NCI-H1048 (cell line): ENCODE measurements at places on chromosomes 13 and 19.

GRCh38 chr13:99548448-99548847 lies 47.2 kb downstream of the TM9SF2 start:
- no peak for DNase-seq

DNA sequence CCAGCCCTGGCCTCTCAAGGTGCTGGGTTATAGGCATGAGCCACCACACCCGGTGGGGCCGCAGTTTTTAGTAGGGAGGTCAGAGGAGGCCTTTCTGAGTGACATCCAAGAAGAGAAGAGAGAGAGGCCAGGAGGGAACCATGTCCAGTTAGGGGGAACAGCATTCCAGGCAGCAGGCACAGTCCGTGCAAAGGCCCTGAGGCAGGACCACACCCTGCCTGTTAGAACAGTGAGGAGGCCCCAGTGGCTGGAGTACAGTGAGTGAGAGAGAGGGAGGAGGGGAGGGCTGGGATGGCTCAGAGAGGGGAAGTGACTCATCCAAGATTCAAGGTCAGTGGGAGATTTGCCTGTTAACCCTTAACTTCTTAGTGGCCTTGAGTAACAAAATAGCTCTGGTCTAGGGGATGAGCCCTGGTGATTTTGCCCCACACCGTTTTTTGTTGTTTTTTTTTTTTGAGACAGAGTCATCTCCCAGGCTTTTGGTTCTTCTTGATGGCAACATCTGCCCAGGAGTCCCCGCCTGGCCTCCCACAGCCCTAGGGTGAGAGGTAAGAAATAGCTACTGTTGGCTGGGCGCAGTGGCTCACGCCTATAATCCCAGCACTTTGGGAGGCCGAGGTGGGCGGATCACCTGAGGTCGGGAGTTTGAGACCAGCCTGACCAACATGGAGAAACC lies 2.7 kb upstream of the PLIN3 start:
- DNase-seq, result no peak

DNA sequence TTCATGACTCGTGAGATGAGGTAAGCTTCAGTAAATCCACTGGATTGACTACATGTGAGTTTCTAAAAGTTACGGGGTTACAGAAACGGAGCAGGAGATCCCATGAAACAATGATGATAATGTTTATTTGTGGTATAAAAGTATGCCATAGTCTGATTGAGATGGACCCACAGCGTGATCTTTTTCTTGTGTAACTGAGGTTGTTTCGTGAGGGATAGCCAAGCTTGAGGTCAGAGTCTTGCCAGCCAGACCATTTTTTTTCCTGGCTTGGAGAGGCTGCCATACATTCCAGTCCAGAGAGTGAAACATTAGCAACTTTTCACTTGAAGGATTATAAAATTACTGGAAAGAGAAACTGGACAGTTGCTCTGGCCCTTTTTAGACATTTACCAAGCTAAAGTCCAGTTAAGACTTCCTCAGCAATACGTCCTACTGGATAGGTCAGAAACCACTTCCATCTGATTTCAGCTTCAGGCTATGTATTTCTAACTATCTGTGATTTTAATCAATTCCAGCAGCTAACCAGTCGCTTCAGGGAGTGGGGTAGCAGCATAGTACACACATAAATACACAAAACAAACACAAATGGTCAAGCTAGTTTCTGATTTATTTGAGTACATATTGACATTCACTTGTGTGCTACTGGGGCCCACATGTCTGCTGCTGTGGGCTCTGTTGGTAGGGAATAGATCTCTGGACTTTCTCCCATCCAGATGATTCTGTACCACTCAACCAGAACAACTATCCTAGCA lies 194.6 kb downstream of the POSTN start:
- DNase-seq, result no peak

- no peak for DNase-seq
These were observed 984 bp downstream of the RPS11 start for GRCh38 chr19:49497047-49497788.

GRCh38 chr19:7153022-7153421 lies 83.5 kb downstream of the ZNF557 start:
- DNase-seq, result no peak

- DNase-seq, result no peak
These were observed at the start of gene RUBCNL for GRCh38 chr13:46387064-46387851. RUBCNL (minus strand) TSS chr13:46387252; CDS start chr13:46372475, 14,777 bp downstream.

DNA sequence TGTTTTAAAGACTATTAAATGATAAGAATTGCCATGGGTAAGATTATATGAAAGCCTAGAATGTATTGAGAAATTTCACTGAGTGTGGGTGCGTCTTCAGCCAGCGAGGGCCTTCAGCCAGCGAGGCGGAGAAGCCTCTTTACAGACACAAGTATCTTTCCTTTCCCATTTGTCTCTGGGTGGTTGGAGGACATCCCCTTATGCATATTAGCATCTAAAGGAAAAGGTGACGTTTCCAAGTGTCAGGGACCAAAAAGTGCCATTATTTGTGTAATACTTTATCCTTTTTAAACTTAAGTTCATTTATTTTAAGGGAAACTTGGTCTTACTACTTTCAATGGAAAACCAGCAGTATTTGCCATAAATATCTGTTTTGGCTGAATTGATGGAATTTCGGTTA lies 22.2 kb downstream of the SMARCA4 start:
- no peak for DNase-seq

DNA sequence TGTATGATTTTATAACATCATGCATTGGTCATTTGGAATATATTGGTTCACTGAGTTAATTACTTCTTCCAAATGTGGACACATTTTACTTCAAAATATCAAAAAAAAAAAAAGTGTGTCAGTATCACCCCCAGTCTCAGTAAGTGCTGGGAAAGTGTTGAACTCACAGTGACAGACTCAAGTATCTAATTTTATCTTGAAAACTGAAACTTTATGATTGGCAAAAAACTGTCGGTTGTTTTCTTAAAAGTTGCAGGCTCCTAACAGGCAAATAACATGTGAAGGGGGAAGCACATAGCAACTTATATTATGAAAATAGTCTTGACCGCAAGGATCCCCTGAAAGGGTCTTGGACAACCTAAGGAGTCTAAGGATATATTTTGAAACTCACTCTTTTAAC lies 33.5 kb upstream of the TPP2 start:
- no peak for DNase-seq

DNA sequence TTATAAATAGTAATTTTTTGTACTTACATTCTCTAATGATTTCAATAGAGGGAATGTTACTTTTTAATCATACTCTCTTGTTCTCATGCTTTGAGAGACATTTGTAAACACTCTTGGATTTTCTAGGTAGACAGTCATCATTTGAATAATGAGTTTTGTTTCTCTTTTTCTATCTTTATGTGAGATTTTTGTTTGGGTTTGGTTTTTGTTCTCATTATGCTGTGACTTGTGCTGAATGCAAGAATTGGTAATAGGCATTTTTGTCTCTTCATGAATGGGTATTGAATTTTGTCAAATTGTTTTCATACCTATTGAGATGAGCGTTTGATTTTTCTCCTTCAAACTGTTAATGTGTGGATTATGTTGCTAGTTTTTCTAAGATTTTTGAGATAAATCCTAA lies 56.8 kb upstream of the GPR183 start:
- no peak for DNase-seq

- DNase-seq, result no peak
These were observed 242.0 kb upstream of the TSHZ3 start for GRCh38 chr19:31591258-31591657.

DNA sequence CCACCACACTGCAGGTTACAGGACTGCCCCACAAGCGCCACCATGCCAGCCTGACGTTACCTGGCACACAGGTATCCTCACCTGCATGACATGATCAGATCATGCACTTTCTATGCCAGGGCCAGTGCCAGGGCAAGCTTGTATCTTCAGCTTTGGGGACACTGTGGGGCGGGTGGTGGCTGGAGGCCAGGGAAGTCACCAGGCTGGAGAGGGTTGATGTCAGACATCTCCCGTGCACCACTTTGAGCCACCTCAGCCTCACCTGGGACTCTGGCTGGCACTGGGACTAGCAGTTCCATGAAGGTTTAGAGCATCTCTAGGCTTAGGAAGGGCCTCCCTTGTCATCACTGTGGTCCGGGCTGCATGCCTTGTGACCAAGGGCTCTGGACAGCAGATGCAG lies 97.2 kb downstream of the WTIP start:
- no peak for DNase-seq

GRCh38 chr19:46478356-46478986 lies 7.1 kb upstream of the PNMA8A start:
- no peak for DNase-seq

- DNase-seq, result no peak
These were observed 607 bp upstream of the SYNE4 start for GRCh38 chr19:36009220-36009619.

- no peak for DNase-seq
These were observed 255.1 kb upstream of the SOX21 start for GRCh38 chr13:94967183-94968039.

DNA sequence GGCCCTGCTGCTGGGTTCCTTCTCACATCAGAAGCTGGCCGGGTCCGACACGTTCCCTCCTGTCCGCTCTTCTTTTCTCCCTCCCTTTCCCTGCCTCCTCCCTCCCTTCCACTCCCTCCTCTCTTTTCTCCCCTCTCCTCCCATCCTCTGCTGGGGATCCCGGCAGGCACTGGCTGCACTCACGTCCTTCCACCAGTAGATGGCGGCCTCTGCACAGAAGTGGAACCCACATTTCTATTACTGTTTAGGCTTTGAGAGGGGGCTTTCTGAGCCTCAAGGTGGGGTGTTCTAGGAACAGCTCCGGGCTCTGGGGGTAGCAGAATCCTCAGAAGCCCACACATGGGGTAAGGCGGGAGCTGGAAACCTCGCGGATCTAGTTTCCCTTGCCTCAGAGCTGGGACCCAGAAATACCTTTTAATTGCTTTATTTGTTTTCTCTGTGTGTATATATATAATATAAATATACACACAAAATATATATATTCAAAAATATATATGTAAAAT lies 294.2 kb downstream of the ZNF536 start:
- DNase-seq, result no peak

DNA sequence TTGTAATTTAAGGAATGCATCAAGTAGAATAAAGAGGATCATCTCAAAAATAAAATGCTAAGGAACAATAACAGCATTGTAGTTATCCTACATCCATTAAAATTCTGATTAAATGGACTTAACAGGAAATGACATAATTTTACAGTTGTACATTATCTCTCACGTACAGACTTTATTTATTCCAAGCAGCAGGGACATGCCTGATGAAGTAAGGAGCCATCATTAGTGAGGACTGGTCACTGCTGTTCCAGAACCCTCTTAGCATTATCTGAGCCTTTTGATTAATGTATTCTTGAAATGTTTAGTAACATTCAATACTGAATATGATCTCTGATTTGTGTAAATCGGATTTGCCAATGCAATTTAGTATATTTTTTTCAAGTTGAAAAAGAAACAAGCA lies 516.1 kb downstream of the DACH1 start:
- no peak for DNase-seq

GRCh38 chr19:6767081-6767356 lies 216 bp downstream of the SH2D3A start:
- peak; percentile 61 for DNase-seq

- DNase-seq, result no peak
These were observed 27.4 kb downstream of the FCGBP start for GRCh38 chr19:39906820-39907611.

DNA sequence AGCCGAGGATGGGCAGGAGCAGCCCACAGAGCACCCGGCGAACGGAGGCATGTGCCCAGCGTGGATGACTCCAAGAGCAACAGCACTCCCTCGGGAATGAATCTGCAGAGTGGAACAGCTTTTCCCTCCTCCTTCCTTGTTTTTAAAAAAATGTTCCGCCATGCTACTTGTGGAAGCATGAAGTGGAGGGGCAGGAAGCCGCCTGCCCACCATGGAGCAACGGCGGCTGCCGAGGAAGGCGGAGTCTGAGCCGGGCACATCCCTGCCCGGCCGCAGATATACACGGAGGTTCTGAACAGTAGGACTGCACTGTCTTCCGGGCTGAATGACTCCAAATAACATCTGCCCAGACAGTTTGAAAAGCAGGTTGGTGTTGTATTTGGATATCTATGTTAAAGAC lies 65.2 kb downstream of the SOX1 start:
- DNase-seq, result no peak

GRCh38 chr13:107884564-107884963 lies 330.8 kb downstream of the LIG4 start:
- DNase-seq, result no peak

GRCh38 chr13:30378191-30378590 lies 44.1 kb upstream of the UBE2L5 start:
- no peak for DNase-seq

GRCh38 chr13:33277946-33278345 lies 7.6 kb downstream of the STARD13 start:
- DNase-seq, result no peak

- DNase-seq, result no peak
These were observed 1525.6 kb upstream of the PRR20A start for GRCh38 chr13:55615081-55615480.

DNA sequence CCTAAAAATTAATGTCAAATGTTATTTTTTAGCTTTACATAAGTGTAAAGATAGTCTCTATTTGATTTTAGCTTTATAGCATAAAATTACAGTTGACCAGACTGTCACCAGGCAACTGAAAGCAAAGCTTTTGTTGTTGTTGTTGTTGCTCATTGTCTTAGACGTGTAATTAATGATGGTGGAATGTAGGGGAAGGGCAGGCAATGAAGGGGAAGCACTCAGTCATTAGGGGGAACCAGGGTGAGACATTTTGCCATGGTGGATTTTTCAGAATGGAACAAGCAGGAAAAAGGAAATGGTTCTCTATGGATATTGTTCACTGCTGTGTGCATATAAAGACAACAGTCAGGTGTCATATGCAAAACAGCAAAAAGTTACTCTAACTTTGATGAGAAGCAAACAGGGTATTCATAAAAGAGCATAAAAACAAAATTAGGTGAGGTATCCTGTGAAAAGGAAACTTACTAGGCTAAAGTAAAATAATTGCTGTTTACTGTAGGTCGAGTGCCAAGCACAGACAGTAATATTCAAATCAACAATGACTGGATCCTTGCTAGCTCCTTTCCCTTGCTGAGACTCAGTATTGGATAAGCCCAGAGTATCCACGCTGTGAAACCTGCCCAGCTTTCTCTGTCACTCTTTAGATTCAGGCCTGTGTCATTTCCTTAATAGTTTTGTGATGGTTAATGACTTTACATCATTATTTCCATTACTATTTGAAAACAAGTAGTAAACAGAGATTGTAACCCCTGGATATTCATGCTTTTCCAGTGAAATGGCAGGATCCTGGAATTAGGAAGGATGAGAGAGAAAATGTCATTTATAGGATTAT lies 110.5 kb downstream of the LRCH1 start:
- DNase-seq, result no peak

- no peak for DNase-seq
These were observed 616 bp downstream of the HNRNPUL1 start for GRCh38 chr19:41264581-41265394.

- no peak for DNase-seq
These were observed 160.7 kb downstream of the RFC3 start for GRCh38 chr13:33978653-33979052.

- DNase-seq, result no peak
These were observed 443.9 kb upstream of the SLC10A2 start for GRCh38 chr13:103510007-103510535.
